ENCODE measurements at places on chromosomes 7 and 10.

DNA sequence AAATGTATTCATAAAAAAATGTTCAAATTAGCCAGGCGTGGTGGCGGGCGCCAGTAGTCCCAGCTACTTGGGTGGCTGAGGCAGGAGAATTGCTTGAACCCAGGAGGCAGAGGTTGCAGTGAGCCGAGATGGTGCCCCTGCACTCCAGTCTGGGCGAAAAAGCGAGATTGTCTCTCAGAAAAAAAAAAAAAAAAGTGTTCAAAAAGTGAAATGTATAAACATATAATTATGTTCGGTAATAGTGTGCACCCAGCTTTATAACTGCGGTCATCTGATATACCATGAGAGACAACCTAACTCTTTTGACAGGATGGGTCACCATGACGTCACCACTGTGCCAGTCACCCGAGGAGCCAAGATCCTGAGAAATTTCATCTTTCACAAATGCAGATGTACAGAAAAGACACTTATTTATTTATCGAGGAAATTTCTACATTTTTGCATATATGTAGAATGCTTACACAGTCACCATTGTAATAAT is 594 bp upstream of the RP9 start:
- DNase-seq = peak; percentile 3

GRCh38 chr7:129169171-129169671 is 19.2 kb upstream of the SMO start:
- DNase-seq = no peak

DNA sequence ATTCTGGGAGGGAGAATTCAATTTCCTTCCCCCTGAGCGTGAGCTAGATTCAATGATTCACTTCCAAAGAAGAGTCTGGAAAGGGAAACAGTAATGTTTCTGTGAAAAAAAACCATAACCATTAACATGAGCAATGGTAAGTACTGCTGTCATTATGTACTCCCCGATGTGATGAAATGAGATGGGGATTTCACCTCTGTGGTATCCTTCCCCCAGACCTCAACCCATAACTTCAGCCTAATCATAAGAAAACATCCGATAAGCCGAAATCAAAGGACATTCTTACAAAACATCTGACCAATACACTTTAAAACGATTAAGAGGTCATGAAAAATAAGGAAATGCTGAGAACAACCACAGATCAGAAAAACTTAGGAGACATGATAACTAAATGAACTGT is 27.2 kb downstream of the EZH2 start:
- no peak for DNase-seq

DNA sequence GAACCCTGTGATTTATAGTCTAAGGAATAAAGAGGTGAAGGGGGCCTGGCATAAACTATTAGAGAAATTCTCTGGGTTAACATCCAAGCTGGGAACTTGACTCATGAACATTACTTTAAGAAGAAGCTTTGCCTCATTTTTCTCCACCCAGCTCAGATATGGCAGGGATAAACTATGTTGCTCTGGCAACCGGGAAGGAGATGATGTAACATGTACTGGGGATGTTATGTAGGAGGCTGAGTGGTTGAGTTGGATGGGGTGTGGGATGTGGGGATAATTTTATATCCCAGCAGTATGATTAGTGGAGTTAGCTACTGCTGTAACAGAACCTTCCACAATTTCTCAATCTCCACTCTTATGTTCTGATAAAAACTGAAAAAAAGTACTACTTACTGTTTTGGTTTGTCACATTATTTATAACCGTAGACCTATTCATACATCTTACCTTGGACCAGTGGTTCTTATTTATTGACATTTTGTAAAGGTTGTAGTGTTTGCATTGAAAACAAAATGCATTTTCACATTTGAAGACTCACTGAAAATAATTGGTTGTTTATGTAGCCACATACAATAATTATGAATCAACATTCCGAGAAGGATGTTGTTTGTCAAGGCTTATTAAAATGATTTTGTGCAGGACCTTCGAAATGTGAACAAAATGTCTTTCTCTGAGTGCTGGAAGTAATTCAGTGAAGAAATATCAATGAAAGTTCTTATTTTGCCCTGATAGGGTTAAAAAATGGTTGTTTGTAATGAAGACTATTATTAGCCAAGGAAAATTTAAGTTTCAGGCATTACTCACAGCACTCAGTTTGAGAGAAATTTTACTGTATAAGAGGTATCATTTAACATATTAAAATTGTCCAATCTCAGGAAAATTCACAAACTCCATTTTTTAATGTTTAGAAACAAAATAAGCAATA is 1.3 kb downstream of the OR2F2 start:
- no peak for DNase-seq

DNA sequence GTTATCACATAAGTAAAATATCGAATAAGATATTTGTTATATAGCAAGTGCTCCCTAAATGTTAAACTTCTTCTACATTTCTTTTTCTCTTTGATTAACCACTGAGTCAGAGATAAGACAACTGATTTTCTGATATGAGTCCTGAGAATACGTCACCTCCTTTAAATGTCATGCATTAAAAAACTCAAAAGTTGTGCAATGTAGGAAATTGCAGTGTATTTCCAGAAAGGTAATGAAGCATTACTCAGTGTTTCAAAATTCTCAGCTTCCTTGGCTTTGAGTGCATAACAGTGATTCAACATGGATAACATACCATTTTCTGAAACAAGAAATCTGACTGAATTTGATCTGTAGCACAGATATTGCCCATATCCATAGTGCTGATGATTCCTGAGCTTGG is 155.8 kb downstream of the BMPER start:
- no peak for DNase-seq

DNA sequence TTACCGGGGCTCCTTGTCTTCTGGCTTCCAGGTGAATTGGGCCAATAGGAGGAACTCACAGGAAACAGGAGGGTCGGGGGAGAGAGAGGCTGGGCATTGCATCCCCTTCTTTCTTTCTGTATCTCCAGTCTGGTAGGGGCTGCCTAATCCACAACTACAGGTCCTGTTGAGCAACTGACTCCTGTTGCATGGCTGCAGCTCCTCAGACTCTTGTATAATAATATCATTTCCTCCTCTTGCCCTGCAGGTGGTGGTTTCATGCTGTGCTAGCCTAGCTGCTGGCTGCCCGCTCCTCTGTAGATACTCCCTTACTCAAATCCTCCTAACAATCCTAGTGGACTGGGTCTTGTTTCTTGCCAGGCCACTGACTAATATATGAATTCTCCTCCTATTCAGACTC is 276.5 kb upstream of the SMIM30 start:
- DNase-seq = no peak

DNA sequence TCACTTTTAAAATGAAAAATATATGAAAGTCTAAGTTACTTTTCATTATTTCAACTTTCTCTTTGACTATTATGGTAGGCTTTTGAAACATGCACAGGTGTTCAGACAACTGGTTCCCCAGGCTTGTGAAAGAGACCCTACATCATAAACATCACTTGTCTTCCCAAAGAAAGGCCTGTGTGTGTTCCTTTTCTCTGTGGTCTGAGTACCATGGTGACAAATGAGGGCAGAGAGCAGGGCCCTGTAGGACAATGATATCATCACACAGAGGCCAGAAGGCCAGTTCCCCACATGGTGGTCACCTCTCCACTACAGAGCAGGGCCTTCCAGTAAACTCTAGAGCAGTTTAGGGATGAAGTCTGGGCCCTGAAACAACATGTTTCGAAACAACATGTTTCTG is 288.8 kb downstream of the USP6NL start:
- DNase-seq = no peak

DNA sequence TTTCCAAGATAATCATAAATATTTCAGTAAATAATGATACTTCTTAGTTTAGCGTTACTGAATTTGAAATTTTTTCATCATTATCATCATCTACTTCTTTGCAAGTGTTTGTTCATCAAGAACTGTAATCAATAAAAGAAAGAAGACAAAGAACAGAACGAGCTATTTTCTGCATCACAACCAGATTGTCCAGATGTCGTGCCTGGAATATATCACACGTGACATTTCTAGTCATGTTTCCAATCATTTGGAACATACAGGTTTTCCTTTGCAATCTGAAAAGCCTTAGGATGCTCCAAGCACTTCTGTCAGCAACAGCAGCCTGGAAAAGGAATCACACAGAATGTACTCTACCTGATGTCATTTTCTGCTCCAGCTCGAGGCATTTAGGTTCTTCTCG is 107.4 kb downstream of the FAM107B start:
- no peak for DNase-seq

GRCh38 chr10:86968271-86968993 is at the start of gene ADIRF:
Gene ADIRF (plus strand): TSS chr10:86968482. CDS start chr10:86968545, 63 bp downstream.
- DNase-seq = no peak

DNA sequence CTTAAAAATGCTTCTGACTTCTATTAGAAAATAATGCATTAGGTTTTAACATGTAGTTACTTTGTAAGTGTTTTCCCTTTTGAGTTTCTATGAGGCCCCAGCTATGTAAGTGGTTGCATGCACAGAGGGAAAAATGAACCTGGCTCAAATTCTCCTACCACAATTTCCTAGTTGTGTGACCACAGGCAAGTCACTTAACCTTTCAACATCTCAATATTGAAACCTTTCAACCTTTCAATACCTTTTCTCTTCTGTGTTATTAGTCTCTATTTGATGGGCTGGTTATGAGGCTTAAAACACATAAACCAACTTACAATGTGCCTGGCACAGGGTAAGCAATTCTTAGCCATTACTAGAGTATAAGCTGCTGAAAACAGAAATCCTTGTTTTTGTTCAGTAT is 203.0 kb downstream of the KCND2 start:
- DNase-seq = no peak

DNA sequence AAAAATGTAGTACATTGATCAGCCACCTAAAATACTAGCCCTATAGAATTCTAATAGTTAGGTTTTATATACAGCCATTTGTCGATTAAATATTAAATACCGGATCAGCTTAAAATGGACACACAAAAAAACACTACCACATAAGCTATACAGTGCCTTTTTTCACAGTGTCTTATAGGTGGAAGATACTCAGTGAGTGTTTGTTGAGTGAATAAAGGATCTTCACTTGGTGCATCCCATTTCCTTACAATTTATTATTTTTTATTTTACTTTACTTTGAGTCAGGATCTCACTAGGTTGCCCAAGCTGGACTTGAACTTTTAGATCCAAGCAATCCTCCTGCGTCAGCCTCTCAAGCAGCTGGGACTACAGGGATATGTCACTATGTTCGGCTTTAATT is 335.4 kb upstream of the KAT6B start:
- DNase-seq = no peak

GRCh38 chr7:119596651-119597050 is 676.3 kb upstream of the KCND2 start:
- no peak for DNase-seq

- no peak for DNase-seq
Measured at GRCh38 chr10:89889606-89890005, 188.2 kb downstream of the KIF20B start.

DNA sequence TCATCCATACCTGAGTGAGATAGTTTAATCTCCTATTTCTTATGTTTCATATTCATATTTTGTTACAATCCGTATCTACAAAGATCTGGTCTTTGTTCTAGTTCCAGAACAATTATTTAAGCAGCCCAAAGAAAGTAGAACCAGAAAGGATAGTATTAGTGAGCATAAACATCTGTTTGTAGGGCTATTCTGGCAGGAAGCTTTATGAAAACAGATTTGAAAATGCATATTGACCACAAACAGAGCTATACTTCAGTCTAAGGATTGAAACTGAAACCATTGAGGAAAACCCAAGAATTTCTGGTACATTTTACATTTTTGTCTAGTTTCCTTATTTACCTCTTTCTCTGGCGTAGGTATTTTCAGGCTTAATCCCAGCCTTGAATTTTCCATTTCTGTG is 28.1 kb downstream of the LRGUK start:
- DNase-seq = no peak

GRCh38 chr7:154441811-154442210 is 389.6 kb downstream of the DPP6 start:
- DNase-seq = no peak

GRCh38 chr7:101377189-101377736 is 14.6 kb downstream of the COL26A1 start:
- DNase-seq = no peak
